ENCODE measurements at places on chromosomes 2 and 18.
A peak's percentile ranks its signal among the peaks of the same experiment; 100 is the strongest.

DNA sequence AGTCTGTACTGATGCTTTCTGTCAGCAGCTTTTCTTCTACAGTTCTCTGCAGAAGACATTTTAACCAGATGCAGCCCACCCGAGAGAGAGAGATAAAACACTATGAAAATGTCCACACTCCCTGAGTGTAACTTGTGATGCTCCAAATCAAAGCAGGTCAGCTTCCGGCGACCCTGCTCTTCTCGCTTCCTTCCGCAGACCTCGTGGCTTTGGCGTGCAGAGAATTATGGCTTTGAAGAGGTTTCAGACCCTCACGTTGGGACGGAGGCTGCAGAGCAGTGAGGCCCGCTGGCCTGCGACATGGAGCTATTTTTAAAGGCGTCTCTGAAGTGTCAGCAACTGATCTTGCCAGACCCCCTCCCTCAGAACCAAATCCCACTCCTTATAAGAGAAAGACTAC, 41.8 kb downstream of the TMEM163 start:
- DNase-seq = no peak

GRCh38 chr18:28794459-28795245, 617.7 kb upstream of the CDH2 start:
- DNase-seq = no peak

DNA sequence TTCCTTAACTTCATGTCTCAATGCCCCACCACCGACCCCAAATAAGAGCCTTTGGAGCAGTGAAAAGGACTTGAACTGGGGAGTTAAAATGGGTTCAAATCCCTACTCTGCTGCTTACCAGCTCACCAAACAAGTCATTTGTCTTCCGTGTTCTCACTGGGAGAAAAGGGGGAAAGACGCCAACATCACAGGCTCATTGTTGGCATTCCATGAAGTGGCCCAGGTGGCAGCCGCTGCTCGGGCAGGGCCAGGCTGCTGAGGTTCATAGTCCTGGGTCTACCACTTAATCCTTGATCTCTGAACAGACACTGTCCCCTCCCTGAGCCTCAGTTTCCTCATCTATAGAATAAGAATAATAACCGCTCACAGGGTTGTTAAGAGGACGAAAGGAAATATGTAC, 103.0 kb downstream of the APOB start:
- no peak for DNase-seq

GRCh38 chr2:216296856-216297255, 75.4 kb downstream of the MARCHF4 start:
- DNase-seq = no peak

DNA sequence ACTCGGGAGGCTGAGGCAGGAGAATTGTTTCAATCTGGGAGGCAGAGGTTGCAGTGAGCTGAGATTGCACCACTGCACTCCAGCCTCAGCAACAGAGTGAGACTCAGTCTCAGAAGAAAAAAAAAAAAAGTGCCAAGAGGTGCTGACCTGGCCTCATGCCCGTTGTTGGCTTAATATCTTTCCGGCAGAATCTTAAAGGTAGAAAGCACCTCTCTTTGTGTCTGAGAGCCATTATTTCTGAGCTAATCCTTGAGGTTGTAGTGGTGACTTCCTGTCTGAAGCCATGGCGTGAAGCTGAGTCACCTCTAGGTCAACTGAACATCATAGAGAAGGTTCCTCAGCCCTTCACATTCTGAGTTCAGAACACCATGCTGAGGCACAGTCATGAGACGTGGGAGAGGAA, 60.4 kb downstream of the WDSUB1 start:
- no peak for DNase-seq

DNA sequence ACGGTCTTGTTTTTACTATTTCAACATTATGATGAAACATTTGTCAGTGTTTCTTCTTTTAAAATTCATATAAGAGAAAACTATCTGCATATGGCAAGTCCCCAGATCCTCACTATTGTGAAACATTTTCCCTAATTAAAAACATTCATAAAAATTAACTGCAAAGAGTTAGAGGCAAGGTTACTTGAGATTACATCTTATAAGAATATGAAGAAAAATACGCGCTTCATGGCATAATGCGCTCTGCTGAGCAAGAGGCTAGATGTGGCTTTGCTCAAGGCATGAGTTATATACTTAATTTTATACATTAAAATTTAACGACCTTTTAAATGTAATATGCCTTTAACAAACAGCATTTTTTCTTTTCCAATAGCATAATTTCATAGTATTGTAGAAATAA, 166.4 kb upstream of the RPRM start:
- DNase-seq = no peak

GRCh38 chr2:181005326-181005655, 24.9 kb downstream of the UBE2E3 start:
- no peak for DNase-seq

DNA sequence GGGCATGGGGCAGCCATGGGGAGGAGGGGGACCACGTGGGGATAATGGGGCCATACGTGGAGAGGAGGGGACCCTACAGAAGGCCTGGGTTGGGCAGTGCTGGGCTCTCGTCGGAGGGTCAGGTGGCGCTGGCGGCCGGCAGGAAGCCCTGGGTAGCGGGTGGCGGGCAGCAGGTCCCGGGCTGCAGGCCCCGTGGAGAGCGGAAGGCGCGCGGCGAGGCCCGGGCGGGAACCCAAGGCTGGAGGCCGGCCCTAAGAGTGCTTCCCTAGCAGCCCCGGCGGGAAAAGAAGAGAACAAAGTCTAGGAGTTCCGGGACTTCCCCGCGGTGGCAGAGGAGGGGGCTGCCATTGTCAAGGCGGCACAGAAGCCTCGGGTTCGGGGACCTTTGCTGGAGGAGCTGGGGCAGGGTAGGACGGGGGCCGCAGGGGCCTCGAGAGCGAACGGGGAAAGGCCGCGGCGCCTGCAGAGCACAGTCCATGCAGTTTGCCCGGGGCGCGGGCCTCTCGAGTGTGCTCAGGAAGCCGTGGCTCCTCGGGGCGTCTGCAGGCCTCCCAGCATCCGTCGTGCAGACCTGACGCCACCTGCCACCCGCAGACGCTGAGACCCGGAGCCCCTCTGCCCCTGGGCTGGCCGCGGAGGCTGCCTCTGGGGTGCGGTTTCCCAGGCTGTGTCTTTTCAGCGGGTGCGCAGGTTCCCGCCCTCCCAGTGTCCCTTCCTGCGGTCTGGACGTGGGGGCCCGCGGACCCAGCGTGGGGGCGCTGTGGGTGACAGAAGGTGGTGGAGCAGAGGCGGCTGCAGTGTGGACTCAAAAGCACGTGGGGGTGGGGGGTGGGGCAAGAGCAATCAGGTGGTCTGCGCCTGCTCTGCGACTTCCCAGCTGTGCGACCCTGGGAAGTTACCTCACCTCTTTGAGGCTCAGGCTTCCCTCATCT, 19.4 kb upstream of the NCL start:
- peak; percentile 88 for DNase-seq

DNA sequence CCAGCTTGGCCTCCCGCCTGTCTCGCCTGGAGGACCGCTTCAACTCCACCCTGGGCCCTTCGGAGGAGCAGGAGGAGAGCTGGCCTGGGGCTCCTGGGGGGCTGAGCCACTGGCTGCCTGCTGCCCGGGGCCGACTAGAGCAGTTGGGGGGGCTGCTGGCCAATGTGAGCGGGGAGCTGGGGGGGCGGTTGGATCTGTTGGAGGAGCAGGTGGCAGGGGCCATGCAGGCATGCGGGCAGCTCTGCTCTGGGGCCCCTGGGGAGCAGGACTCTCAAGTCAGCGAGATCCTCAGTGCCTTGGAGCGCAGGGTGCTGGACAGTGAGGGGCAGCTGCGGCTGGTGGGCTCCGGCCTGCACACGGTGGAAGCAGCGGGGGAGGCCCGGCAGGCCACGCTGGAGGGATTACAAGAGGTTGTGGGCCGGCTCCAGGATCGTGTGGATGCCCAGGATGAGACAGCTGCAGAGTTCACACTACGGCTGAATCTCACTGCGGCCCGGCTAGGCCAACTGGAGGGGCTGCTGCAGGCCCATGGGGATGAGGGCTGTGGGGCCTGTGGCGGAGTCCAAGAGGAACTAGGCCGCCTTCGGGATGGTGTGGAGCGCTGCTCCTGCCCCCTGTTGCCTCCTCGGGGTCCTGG, 3.7 kb upstream of the KHK start:
- peak; percentile 80 for DNase-seq

DNA sequence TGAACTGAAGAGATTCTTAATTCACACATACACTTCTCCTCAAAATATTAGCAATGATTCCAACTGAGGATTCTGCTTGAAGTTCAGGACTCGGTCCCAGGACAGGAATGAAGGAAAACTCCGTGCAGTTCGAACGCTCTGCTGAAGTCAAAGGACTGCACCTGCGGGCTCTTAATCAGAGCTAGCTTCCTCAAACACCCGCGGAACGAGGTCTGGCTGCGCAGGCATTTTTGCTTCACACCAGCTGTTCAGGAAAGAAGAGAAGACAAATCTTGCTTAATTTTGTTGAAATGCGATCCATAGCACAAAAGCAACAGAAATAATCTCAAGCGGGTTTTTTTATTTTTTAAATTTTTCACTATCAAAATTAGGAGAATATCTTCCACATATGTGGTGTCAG, 175.6 kb downstream of the LAMA1 start:
- no peak for DNase-seq

DNA sequence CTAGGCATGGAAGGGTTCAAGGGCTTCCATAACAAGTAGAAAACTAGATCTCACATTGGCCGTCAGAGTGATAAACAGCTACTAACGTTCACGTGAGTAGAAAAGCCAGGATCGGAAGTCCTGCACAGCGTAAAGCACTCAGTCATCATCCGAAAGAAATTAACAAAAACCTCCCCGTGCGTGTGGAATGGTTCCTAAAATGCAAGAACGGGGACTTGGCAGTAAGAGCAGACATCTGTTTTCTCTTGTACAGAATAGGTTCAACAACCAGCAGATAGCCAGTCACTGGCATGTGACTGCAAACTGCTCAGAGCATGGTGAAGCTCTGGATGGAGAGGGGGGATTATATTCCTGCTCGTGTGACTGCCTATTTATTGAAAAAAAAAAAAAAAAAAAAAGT, 106.9 kb upstream of the ITGB6 start:
- DNase-seq = no peak

GRCh38 chr2:183948861-183949260, 649.5 kb upstream of the ZNF804A start:
- no peak for DNase-seq

GRCh38 chr2:166197446-166197845, 69.6 kb upstream of the SCN1A start:
- DNase-seq = no peak

DNA sequence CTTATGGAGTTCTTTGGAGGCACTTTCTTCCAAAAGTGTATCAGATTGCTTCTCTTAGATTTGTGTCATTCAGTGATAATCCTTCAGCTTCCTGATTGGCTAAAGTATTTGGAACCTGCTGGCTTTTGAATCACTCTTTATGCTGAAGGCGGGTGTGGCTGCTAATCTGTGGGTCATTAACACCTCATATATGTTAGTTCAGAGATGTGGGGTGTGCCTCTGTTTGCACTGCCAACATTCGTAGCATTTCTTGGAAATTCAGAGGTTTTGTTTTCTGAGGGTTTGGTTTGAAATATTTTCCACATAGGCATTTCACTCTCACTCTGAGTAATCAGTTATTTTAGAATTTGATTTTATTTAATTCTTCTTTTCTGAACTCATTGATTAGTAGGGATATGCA, 1604.4 kb upstream of the ACVR2A start:
- DNase-seq = no peak

- DNase-seq = no peak
Measured at GRCh38 chr2:15449556-15450236, 111.4 kb downstream of the NBAS start.

- no peak for DNase-seq
Measured at GRCh38 chr18:76610933-76611749, 116.1 kb upstream of the ZNF516 start.

- no peak for DNase-seq
Measured at GRCh38 chr2:189232759-189233406, 53.3 kb upstream of the COL5A2 start.

- no peak for DNase-seq
Measured at GRCh38 chr2:78120275-78120674, 598.1 kb upstream of the LRRTM4 start.

GRCh38 chr2:19543663-19544383, 185.4 kb upstream of the OSR1 start:
- DNase-seq = no peak

DNA sequence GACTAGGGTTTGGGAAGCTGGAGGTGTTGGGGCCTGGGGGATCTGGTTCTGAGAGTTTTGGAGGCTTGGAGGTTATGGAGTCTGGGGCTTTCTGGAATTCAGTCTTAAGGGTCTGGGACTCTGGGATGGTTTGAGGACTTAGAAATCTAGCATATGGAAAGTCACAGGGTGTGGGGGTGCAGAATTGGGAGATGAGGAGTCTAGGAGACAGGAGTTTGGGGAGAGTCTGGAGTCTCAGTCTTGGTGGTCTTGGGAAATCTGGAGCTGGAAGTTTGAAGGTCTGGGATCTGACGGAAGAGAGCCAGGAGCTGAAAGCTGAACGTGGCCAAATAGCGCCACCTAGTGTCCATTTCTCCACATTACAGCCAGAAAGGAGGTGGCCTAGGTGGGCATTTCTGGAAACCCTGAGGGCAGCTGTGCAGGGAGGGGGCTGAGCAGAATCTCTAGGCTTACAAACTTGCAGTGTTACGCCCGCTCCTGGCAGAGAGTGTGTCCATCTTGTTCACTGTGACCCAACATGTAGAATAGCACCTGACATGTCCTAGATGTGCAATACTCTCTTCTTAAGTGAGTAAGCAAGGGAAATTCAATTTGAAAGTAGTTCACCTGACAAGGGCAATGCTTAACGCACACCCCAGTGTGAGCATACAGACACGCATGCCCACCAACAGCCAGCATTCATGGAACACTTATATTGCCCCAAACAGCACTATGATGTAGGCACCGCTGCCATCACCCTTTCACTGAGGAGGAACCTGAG, 204.8 kb downstream of the TFCP2L1 start:
- DNase-seq = no peak

DNA sequence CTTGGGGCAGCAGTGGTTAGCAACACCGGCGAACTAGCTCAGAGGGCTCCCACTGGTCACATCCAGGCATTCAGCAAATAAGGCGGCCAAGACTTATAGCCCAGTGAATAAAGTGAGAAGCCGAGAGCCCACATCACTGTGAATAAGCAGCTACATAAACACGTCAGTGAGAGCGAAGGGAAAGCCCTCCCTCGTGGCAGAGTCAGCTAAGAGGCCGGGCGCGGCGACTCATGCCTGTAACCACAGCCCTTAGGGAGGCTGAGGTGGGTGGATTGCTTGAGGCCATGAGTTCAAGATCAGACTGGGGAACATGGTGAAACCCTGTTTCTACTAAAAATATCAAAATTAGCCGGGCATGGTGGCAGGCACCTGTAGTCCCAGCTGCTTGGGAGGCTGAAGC, 5.2 kb downstream of the D2HGDH start:
- DNase-seq = no peak

DNA sequence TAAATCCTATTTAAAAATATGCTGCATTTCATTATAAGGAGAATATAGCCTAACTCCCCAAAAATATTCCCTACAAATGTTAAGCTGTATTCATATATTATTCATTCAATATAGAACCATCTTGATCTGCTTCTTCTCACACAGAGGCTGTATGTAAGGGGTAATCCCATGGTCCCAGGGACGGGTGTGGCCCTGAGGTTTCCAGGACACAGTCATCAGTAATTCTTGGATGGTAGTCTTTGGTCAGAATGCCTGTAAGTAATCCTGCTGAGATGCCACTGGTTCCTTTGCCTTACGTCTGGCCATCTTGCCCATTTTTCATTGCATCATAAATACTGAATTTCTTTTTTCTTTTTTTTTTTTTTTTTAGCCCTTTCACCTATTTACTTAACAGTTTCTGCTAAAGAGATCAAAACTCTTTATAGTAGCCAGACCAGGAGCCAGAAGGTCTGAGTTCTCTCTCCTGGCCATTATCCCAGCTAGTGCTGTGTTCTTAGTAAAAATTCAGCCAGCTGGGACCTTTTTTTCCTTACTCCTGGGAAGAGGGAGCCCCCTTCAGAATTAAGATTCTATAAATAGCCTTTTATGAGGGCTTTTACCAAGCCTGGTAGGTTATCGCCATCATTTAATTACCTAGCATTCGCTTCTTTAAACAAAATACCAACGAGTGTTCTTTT, 134.9 kb downstream of the SOX11 start:
- DNase-seq = no peak
